ENCODE measurements at places on chromosomes 13 and 19.

- no peak for DNase-seq
These were observed 21.8 kb downstream of the ZNF77 start for GRCh38 chr19:2922987-2923386.

- DNase-seq = no peak
These were observed 9.2 kb upstream of the MPHOSPH8 start for GRCh38 chr13:19624265-19624664.

DNA sequence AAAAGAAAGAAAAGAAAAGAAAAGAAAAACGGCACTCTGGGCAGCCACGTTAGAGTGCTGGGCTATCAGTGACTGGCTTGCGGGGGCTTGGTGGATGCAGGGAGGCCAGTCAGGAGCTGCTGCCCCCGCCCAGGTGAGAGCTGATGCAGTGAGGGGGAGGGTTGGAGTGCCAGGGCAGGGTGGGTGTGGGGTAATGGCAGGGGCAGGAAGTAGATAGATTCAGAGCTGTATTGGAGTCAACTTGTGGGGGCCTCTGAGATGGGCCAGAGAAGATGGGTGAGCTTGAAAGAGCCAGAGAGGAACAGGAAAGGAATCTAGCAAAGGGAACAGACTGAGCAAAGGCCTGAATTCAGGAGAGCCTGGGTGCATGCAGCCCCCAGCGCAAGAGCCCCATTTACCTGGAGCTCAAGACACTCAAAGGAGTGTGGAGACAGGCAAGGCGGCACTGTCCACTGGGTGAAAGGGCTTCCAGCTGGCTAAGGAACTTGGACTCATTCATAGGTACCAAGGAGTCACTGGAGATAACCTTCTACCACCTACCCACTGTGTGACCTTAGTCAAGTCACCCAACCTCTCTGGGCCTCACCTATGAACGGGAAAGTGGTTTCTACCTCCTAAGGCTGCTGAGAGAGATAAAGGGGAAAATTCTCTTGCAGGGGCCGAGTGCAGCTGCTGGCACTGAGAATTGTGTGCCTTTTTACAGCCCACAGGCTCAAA, 20.2 kb downstream of the VSTM2B start:
- no peak for DNase-seq

- no peak for DNase-seq
These were observed 35.6 kb downstream of the ATP11A start for GRCh38 chr13:112725346-112726015.

DNA sequence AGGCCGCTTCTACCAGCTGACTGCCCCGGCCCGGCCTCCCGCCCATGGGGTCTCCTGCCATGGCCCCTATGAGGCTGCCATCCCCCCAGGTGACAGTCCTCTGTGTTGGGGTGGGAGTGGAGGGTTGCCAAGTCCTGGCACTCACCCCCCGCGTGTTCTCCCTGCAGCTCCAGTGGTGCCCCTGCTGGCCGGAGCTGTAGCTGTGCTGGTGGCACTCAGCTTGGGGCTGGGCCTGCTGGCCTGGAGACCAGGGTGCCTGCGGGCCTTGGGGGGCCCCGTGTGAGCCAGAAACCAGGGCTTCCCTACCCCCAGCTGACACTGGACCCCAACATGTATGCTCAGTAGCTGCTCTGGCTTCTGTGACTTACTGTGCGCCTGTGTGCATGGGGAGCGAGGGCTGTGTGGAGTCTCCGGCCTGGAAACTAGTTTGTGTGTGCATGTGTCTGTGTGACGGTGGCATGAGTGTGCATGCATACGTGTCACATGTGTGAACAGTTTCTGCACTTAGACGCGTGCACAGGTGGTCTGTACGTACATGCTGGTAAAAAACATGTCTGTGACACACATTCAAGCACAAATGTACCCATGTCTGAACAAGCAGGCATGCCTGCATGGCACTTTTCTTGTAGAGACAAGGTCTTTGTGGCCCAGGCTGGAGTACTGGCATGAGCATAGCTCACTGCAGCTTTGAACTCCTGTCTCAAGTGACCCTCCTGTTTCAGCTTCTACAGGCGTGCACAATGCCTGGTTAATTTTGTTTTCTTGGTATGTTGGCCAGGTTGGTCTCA, 4.9 kb downstream of the ACP4 start:
- no peak for DNase-seq

DNA sequence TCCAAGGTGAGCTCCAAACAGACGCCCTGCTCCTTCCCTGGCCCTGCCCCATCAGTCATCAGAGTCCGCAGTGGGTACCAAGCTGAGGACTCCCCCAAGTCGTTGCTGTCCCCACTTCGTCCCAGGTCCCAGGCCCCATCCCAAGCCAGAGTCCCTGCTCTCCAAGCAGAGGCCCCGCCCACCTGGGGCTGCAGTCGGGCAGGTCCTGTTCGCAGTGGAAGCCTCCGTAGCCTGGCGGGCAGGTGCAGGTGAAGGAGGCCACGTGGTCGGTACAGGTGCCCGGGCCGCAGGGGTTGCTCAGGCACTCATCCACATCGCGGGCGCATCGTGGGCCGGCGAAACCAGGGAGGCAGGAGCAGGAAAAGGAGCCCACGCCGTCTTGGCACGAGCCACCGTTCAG, 19.4 kb downstream of the NOTCH3 start:
- DNase-seq = no peak

DNA sequence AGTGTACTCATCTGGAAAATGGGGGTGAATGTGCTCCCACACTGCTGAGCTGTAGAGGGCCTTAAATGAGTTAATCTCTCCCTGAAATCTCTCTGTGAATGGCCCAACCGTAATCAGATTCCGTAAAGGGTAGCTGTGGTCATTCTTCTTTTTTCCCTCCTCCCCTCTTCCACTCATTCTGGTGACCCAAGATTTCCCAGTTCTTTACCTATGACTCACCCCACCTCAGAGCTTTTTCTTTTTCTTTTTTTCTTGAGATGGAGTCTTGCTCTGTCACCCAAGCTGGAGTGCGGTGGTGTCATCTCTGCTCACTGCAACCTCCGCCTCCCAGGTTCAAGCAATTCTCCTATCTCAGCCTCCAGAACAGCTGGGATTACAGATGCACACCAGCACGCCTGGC, 33.3 kb upstream of the MUC16 start:
- no peak for DNase-seq

DNA sequence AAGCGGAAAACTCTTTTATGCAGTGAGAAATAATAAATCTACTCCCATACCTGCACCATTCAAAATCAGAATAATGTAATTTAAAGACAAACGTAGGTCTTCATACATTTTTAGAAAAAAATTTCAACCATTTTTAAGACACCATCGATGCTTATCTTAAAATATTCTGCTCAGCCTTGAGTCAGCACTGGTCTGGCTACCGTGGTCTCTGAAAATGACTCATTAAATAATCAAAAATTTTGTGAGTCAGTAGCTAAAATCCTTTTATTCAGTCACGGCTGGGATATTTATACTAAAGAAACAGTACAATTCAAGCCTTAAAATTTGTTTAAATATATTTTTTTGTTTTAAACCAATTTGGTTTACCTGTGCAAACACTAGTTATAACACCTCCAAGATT, 2862.8 kb upstream of the PCDH20 start:
- DNase-seq = no peak

DNA sequence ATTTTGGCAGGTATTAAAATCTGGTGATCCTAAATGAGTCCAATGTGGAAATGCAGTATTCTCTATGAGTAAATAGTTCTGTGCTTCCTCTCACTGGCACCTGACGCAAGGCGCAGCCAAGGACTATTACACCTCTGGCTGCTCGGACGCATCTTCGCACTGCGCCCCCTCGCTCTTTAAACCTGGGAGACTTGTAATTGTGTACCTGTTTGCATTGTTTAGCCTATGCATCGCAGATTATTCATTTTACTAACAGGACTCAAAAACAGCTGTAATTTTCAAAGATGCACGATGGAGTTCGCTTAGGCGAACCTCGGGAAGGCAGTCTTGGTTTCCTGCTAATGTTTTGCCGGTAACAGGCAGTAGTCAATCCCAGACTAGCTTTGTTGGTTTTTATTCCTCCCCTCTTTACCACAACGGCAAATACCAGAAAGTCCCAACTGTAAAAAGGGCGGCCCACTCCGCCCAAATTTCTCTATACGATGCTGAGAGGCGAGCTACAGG, 113.2 kb downstream of the KCNRG start:
- DNase-seq = no peak

- DNase-seq = no peak
These were observed 43.5 kb upstream of the PCCA start for GRCh38 chr13:100045355-100045754.

DNA sequence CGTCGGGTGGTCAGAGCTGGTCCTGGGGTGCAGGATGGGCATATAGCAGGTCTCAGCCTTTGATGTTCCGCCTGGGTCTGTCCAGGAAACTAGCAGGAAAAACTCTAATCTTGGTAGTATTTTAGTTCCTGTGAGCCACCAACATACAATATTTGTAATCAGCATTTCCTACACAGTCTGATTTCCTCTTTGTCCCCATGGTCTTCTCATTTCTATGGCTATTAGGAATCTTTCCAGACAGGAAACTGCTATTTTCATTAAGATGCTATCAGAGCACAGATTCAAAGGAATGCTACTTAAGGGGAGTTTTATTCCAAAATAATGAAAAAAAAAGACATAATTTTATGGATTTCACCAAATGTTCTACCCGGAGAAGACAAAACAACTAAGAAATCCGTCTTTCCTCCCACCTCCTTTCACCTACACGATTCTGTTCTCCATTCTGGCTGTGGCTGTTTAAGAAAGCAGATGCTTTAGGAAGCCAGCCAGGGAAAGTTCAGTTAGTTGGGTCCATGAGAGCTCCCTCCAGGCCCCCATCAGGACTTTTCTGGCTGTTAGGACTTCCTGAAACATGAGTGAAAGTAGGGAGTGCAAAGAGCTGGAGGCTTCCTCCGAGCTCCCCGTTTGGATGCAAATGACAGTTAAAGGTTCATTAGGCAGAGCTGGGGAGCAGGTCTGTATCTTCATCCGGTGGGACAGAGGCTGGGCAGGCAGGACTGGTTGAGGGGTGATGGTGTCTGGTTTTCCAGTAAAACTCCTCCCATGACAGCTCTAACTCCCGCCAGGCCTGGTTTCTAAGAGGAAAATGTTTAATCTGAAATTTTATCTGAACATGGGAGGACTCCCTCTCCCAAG, 36.3 kb downstream of the SHISA2 start:
- DNase-seq = no peak

DNA sequence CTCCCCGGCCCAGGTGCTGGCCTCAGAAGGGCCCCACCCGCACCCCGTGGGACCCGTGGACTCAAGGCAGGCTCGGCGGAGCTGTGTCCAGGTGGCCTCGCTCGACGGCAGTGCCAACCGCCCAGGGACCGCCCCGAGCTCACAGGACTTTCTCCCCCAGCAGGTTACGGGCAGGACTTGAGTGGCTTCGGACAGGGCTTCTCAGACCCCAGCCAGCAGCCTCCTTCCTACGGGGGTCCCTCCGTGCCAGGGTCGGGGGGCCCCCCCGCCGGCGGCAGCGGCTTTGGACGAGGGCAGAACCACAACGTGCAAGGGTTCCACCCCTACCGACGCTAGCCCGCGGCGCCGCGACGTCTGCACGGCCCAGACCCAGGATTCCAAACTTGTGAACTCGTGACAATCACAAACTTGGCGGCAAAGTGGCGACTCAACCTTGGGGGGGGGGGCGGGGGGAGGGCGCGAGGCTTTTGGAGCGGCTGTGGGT, 3.6 kb upstream of the RPS15 start:
- no peak for DNase-seq

GRCh38 chr19:48297975-48298374, 27.4 kb upstream of the EMP3 start:
- no peak for DNase-seq

- DNase-seq = no peak
These were observed 9.6 kb downstream of the STARD13 start for GRCh38 chr13:33275916-33276315.

GRCh38 chr13:51759240-51759639, 44.7 kb downstream of the DHRS12 start:
- no peak for DNase-seq

GRCh38 chr19:49988433-49988832, 27.5 kb upstream of the SIGLEC11 start:
- peak; percentile 32 for DNase-seq

- no peak for DNase-seq
These were observed 91.3 kb downstream of the SPRY2 start for GRCh38 chr13:80249516-80250212.

GRCh38 chr19:2509096-2509495, 33.2 kb downstream of the GADD45B start:
- DNase-seq = no peak

DNA sequence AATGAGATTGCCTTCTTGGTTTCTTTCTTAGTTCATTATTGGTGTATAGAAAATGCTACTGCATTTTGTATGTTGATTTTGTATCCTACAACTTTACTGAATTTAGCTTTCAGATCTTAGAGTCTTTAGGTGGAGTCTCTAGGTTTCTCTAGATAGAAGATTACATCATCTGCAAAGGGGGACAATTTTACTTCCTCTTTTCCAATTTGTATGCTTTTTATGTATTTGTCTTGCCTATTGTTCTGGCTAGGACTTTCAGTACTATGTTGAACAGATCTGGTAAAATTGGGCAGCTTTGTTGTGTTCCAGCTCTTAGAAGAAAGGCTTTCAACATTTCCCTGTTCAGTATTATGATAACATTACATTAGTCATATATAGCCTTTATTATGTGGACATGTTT, 101.0 kb upstream of the SPRY2 start:
- no peak for DNase-seq

- DNase-seq = peak; percentile 35
These were observed 123.3 kb downstream of the AKAP11 start for GRCh38 chr13:42395086-42395821.

DNA sequence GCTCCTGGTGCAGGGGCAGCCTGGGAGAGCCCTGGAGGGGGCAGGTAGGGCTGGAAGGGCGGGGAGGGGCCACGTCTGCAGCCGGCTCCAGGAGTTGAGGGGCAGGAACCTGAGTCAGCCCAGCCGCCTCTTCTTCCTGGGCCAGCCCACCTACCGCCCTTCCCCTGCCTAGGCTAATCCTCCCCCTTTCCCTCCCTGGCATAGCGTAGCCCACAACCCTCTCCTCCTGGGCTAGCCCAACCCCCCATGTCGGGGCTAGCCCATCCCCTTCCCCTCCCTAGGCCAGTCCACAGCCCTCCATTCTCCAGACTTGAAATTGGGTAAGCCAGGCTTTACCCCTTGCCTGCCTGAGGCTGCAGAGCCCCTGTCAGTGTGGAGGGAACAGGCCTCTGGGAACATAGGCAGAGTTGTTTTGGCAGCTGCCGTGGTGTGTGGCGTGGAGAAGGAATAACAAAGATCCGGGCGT, 20.6 kb upstream of the WDR18 start:
- DNase-seq = no peak

GRCh38 chr13:98786023-98786422, 33.6 kb upstream of the SLC15A1 start:
- no peak for DNase-seq

GRCh38 chr19:48342841-48343540, 17.6 kb downstream of the EMP3 start:
- no peak for DNase-seq

- no peak for DNase-seq
These were observed 23.1 kb downstream of the GAS6 start for GRCh38 chr13:113840541-113841352.
